ENCODE measurements at places on chromosomes 12 and 14.
A peak's percentile ranks its signal among the peaks of the same experiment; 100 is the strongest.

- DNase-seq = no peak
Measured at GRCh38 chr14:75282170-75282554, 3.5 kb downstream of the FOS start.

DNA sequence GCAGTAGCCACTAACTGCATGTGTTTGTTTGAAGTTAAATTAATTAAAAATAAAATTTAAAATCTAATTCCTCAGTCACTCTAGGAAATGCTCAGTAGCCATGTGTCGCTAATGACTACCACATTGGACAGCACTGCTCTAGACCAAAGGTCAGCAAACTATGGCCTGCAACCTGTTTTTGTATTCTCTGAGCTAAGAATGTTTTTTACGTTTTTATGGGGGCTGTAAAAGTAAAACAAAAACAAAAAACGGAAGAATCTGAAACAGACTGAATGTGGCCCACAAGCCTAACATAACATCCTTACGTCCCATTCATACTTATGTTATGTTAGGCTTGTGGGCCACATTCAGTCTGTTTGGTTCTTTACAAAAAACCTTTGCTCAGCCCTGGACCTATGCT is 57.8 kb downstream of the LIN52 start:
- no peak for DNase-seq

GRCh38 chr12:50326590-50327284 is 43.4 kb upstream of the LIMA1 start:
- DNase-seq = no peak

DNA sequence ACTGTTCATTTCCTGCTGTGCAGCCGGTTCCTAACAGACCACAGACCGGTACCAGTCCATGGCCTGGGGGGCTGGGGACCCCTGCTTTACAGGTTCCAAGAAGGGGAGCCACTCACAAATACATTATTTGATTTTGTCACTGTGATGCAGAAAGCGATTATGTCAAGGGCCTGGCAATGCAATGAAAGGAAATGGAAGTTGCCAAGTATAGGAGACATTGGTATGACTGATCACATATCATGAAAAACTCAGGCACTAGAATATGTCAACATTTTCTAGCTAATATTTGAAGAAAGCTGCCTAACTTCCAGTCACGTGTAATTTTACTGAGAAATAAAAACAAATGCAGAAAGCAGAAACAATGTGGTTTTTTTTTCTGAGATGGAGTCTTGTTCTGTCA is 68.9 kb upstream of the USP44 start:
- DNase-seq = no peak

GRCh38 chr14:104554088-104554607 is 25.4 kb upstream of the C14orf180 start:
- peak; percentile 11 for DNase-seq

DNA sequence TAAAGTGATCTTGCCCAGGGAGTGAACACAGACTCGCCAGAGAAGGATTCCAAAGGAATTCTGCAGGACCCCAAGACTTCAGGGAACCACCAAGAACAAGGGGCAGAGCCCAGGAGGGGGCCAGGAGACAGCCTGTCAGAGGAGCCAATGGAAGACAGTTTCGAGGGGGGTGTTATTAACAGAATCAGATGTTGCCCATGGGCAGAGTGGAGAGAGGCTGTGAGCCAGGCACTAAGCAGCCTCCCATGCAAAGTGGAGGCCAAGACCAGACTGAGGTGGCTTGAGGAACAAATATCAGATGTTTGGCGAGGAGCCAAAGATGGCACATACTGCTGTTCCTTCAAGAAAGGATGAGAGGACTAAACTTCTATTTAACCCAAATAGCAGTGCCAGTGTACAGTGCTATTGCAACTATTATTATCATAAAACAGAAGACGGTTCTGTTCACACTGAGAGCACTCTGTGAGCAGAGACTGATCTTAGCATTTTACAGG is 12.6 kb downstream of the APPL2 start:
- DNase-seq = no peak

DNA sequence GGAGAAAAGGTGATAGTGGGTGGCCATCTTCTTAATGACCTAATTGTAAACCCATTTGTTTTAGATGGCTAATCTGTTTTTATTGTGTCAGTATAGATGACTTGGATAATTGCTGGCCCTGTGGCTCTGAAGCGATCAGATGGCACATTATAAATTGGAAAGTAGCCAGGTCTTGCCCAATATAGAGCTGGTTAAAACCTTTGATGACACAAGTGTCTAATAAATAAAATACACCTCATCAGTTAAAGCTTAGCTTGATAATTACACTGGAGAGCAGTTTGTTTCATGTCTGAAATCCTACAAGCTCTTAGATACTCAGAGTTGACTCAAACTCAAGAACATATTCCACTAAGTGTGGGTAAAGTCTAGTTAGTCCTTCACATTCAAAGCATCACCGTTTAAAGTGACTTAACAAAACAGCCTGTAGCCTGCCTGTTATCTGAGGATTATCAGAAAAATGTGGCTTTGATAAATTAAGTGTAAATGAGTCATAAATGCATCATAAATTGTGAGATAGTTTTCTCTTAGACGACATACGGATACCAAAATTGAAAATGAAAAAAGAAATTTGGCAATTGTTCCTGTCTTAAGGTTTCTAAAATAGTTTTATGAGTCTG is 280.9 kb downstream of the LRIG3 start:
- no peak for DNase-seq

All from left ventricle myocardium inferior (tissue), 1 donor.